ENCODE measurements at places on chromosomes 16 and 17.
A peak's percentile ranks its signal among the peaks of the same experiment; 100 is the strongest.

DNA sequence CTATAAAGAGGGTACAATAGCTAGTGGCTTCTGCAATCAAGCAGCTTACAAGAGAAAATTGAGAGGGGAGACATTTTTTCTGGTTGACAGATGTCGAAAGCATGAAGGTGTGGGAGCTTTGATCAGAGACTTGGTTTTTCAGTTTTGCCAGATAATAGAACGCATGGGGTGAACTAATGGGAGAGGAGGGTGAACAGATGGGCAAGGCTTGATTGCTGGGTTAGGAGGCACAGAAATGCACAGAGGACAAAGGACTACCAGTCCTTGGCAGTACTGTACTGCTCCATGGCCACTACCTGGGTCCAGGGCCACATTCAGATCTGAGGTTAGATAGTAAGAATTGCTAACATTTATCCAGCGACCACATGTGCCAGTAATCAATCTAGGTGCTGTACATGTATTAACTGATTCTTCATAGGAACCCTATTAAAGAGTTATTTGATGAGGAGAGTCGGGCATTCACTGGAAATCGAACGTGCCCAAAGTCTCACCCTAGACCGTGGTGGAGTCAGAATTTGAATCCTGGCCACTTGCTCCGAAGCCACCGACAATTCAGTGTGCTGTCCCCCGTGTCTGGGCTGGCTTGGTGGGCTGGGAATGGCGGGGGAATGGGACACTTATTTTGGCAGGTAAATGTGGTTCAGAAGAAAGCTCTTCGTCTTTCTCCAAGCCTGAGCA is 873 bp upstream of the KSR1 start:
- no peak for DNase-seq

DNA sequence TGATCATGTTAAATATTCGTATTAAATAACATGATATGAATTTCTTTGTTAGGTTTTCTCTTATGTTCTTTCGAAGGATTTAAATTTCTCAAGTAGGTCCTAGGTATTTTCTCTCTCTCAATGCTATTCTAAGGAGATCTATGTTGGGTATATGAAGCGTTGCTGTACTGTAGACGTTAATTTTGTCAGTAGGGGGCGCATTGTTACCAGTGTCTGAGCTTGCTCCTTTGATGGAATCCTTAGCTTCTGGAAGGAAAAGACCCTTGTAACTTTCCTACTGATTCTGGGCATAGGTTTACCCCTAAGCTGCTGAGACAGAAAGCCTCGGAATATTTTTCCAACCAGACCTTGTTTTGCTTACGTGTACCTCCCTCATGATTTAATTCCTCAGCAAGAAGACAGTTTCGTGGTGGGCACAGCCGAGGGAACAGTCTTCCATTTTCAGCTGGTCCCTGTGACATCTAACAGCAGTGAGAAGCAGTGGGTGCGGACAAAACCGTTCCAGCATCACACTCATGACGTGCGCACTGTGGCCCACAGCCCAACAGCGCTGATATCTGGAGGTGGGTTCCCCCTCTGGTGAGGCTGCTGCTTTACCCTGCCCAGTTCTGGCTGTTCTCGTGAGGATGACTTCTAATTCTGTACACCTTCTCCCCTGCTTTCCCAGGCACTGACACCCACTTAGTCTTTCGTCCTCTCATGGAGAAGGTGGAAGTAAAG is 17.9 kb downstream of the UTP4 start:
- peak; percentile 92 for DNase-seq

DNA sequence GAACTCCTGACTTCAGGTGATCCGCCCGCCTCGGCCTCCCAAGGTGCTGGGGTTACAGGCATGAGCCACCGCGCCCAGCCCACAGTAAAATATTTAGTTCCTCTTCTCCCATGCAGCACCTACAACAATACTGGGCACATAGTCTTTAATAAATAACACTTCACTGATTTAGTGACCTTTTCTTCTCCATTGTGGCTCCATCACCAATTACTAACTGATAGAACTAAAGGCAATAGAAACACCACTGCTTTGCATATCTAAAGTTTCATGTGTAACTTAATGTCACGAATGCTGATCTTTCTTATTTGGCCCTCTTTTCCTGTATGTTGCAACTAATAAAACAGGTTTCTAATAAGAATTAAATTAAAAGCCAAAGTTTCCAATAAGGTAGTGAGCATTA is 38.9 kb downstream of the TRIM37 start:
- no peak for DNase-seq

- peak; percentile 42 for DNase-seq
Observed at GRCh38 chr17:67377488-67378453, 690 bp downstream of the PITPNC1 start.

GRCh38 chr17:82349287-82349701 is 9.8 kb upstream of the TEX19 start:
- no peak for DNase-seq

GRCh38 chr17:73998653-73999645 is 204.5 kb upstream of the RPL38 start:
- peak; percentile 25 for DNase-seq

DNA sequence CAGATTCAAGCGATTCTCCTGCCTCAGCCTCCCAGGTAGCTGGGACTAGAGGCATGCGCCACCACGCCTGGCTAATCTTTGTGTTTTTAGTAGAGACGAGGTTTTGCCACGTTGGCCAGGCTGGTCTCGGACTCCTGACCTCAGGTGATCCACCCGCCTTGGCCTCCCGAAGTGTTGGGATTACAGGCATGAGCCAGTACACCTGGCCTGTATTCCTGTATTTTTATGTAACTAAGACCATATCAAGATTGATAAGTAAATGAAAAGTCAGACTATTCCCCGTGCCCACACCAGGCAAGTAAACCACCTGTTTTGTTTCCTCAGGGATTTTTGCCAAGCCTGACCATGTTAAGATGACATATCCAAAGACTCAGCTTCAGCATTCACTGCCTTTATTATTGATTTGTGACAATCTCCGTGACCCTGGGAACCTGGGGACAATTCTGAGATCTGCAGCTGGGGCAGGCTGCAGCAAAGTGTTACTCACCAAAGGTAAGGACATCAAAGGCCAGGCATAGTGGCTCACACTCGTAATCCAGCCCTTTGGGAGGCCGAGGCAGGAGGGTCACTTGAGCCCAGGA is 5.6 kb downstream of the MRM3 start:
- DNase-seq = no peak

GRCh38 chr16:85753976-85754375 is 3.1 kb upstream of the C16orf74 start:
- DNase-seq = no peak

DNA sequence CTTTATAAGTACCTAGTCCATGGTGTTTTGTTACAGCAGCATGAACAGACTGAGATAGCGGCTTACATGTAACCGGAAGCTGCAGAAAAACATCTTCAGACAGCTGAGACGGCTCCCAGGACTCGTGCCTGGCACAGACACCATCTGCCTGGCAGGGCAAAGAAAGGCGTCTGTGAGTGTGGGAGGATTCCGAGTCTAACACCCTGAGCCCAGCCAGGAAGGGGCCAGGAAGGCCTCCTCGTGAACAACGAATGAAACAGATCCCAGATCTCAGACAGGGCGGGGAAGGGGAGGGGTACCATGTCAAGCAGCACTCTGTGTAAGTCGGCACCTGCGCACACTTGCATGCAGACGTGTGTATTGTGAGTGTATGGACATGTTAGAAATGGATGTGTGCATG is 4.4 kb upstream of the CSNK1D start:
- DNase-seq = no peak

DNA sequence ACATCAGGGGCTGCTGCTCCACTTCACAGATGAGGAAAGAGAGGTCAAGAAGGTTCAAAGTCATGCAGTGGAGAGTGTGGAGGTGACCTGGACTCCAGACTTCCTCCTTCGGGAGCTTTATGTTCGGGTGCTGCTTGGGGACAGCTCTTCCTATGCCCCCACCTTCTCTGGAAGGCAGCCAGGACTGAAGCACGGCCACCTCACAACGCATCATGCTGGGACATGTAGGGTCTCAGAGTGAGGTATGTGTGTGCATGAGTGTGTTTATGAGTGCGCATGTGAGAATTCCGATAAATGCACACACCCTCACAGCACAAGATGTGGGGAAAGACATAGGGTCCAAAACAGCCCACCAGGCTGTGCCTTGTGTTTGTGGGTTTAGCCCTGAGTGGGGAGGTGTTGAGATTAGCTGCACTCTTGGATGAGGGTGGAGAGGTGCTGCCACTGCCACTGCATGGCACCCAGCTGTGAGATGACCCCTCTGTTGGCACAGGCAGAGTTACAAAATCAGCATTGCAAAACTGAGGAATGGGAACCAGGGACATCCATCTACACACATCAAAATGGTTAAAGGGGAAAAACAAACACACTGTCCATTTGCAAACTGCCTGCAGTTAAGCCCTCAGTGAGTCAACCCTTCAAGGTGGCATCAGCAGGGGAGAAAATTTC is 367.4 kb downstream of the SEC14L1 start:
- DNase-seq = no peak

Data from trophoblast cell (in vitro differentiated cells and primary cell).